GDM1 (cell line): ENCODE measurements at places on chromosomes 13 and 19.

DNA sequence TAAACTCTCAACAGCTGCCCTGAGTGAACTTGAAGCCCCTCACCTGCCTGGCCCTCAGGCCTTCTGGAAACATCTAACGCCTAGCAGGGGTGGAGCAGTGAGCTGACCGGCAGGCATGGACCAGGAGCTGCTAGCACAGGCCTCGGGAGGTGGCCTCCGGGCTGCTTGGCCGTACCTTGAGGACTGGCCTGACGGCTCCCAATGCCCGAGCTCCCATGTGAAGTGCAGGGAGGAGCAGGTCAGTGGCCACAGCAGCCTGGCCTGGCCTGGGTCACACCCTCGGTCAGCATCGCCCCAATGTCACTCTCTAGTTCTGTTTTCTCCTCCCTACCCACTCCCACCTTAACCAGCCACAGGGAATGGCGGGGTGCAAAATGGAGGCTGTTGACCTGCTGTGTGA, 19.0 kb downstream of the TSHZ3 start:
- no peak for DNase-seq

- DNase-seq: no peak
Measured at GRCh38 chr13:28582225-28582891, 76.6 kb upstream of the POMP start.

DNA sequence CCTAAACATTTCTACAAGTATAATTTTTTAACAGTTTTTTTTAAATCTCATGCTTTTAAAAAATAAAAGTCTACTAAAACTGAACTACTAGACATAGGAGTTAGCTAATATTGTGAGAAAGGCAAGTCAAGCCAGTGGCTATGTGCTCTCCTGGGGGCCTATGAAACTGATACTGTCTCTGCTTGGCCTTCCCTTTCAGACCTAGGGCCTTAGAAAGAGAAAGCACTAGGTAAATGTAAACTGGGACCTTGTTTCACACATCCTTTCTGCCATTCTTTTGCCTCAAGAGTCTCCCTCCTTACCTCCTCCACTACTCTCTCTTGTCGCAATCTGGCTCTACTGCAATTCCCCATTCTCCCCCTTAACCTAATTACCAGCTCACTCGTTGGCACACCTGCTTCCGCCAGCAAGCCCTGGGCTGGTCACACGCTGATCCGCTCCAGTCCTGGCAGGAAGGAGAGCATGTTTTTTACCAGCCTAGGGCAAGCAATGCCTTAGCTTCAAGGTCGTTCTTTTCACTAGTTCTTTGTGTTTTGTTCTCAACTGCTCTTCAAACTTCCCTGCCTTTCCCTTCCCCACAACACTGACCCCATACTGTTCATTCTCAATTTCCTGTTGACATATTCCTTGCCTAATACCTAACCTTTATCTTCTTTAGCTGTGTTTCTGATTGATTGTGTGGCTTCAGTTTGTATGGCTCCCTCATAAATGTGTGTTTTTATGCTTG, 23.1 kb downstream of the TBC1D4 start:
- no peak for DNase-seq

DNA sequence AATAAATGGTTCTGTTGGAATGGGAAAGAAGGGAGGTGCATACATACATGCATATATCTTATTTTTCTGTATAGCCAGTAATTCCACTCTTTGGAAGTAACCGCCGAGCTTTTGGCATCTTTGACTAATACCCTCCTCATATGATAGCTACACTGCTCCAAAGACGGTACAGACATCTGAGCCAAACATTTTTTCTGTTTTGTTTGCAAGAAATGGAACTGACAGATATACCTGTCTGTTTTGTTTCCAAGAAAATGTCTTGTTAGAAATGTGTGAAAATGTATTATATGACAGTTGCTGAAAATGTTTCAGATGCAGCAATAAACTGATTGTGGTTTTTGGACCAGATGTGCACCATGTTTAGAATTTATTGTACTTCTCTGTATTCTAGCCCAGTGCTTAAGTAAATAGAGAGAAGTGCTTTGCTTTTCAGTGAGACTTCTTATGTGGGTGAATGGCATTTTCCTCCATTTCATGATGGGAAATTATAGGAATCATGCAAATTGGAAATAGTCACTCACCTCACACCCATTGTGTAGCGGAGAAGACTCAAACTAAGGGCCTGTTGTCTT, 396.9 kb downstream of the KCNRG start:
- no peak for DNase-seq

DNA sequence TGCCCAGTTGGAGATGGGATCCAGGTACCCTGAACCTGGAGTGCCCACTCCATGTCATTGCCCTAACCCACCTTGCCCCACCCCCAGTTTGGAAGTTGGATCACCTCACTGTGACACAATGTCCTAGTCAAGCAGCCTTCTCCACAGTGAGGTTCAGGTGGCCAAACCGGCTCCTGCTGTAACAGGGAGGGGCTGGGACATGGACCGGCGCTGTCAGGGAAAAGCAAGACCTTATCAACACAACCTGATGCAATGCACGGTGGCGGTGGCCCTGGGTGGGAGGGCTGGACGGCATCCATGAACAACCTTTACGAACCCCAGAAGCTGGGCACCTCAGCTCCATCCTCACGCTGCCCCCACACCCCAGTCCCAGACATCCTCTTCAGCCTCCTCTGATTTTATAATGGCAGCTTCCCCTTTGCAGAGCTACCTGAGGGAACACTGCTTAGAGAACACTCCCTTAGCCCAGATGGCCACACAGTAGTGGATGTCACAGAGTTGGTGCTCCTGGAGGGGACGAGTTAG, 1.6 kb upstream of the KRTDAP start:
- no peak for DNase-seq

- no peak for DNase-seq
Measured at GRCh38 chr13:67308004-67308772, 78.1 kb upstream of the PCDH9 start.

- no peak for DNase-seq
Measured at GRCh38 chr13:106905380-106906162, 337.6 kb upstream of the ARGLU1 start.

DNA sequence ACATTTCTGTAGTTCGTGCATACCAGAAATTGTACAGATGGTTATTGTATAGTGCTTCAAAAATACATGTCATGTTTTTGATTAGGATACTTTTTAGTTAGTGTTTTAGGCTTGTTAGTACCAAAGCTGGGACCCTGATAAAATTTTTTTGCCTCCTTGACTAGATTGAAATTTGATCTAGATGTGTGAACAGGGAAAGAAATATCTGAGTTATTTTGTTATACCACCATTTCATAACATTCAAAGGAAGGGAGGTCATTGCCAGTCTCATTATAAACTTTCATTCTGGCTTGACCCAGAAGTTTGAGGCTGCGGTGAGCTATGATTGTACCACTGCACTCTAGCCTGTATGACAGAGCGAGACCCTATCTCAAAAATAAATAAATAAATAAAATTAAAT, 9.0 kb downstream of the LMO7 start:
- no peak for DNase-seq

- no peak for DNase-seq
Measured at GRCh38 chr19:5220866-5221265, 119.7 kb downstream of the PTPRS start.

- no peak for DNase-seq
Measured at GRCh38 chr13:101576977-101577376, 124.5 kb downstream of the ITGBL1 start.
